ENCODE measurements at places on chromosomes 2 and 18. TPM values are rescaled to one million over a fixed set of nuclear protein-coding genes. Genes with fewer than 3 reads are reported as not detected.

HOXD4 gene
- 0.61 TPM for total RNA-seq

NPAS2 gene
- total RNA-seq, result 20.4 TPM

RFTN2 gene
- not detected for total RNA-seq

MROH2A gene
- total RNA-seq, result not detected

SIX2 gene
- total RNA-seq, result 0.54 TPM

PHOSPHO2 gene
- 2.8 TPM for total RNA-seq

MAP3K19 gene
- not detected for total RNA-seq

CABYR gene
- total RNA-seq, result not detected

KIAA2012 gene
- not detected for total RNA-seq

RTP5 gene
- total RNA-seq, result not detected

FAHD2B gene
- total RNA-seq, result 25.3 TPM

REG3G gene
- 0.86 TPM for total RNA-seq

RAB27B gene
- 2.2 TPM for total RNA-seq

FAM161A gene
- 7.3 TPM for total RNA-seq

CCDC148 gene
- 0.59 TPM for total RNA-seq

TBR1 gene
- total RNA-seq, result 0.17 TPM

STON1 gene
- total RNA-seq, result 1.4 TPM

SPP2 gene
- total RNA-seq, result not detected

SETBP1 gene
- total RNA-seq, result 0.05 TPM

CDH2 gene
- total RNA-seq, result 0.15 TPM

CDH19 gene
- not detected for total RNA-seq

TMEM182 gene
- 8.4 TPM for total RNA-seq

PTPRM gene
- total RNA-seq, result 14.5 TPM

TXNDC2 gene
- total RNA-seq, result 0.12 TPM

SEPTIN10 gene
- total RNA-seq, result 113 TPM

LYPD6 gene
- total RNA-seq, result 3.0 TPM

COL5A2 gene
- 2.3 TPM for total RNA-seq

C2orf66 gene
- not detected for total RNA-seq

GDF7 gene
- total RNA-seq, result 0.02 TPM

RAB6C gene
- not detected for total RNA-seq

IL36B gene
- total RNA-seq, result not detected

STPG4 gene
- 10.6 TPM for total RNA-seq

UGT1A10 gene
- total RNA-seq, result not detected

NLRC4 gene
- not detected for total RNA-seq

CD207 gene
- not detected for total RNA-seq

GAL3ST2 gene
- total RNA-seq, result 0.44 TPM

ATIC gene
- total RNA-seq, result 173 TPM

HOXD3 gene
- total RNA-seq, result 1.4 TPM

AGXT gene
- 0.34 TPM for total RNA-seq

TFCP2L1 gene
- total RNA-seq, result 8.4 TPM

DSC1 gene
- total RNA-seq, result not detected

PTPRN gene
- total RNA-seq, result not detected

ANO7 gene
- 0.84 TPM for total RNA-seq

CRACDL gene
- total RNA-seq, result 1.1 TPM

GRP gene
- not detected for total RNA-seq

Data from HCT116 (cell line).